PC-3 (cell line): ENCODE measurements at places on chromosomes 13 and 19. TPM values are rescaled to one million over a fixed set of nuclear protein-coding genes. Genes with fewer than 3 reads are reported as not detected.

The SIGLEC12 gene
- not detected in 2 replicates for total RNA-seq

The CARD8 gene
- total RNA-seq: 6.8 and 8.7 TPM in 2 replicates

The PSG3 gene
- total RNA-seq: not detected in 2 replicates

The ZNF583 gene
- 0.11 TPM in 1 of 2 replicates, not detected in the other for total RNA-seq

The GFY gene
- total RNA-seq: not detected in 2 replicates

The USHBP1 gene
- not detected in 2 replicates for total RNA-seq

The ETFB gene
- total RNA-seq: 249 and 320 TPM in 2 replicates

- DNase-seq: no peak
These were observed 6.1 kb upstream of the ADGRE5 start for GRCh38 chr19:14375055-14375581.

GRCh38 chr19:41436674-41436951 lies 3.1 kb downstream of the DMAC2 start:
- no peak for DNase-seq

DNA sequence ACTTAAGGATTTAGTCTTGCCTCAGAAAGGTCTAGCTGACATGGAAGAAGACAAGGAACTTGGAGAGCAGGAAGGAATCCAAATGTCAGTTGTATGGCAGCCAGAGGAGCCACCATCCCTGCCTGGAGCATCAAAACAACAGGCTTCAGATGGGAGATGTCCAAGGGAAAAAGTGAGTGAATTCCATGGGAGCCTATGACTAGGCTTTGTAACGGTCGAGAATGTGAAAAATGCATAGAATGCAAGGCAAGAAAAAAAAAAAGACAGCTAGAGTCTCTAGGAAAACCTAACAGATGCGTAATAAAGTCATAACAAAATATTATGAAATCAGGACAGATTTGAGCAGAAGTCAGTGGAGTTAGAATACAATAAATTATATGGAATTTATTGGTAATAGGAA lies 183.7 kb upstream of the LSM14A start:
- DNase-seq: no peak

- DNase-seq: peak; percentile 76
These were observed 24.9 kb upstream of the WDR18 start for GRCh38 chr19:958967-959855.

GRCh38 chr13:49652355-49653305 lies 24.3 kb downstream of the ARL11 start:
- peak; percentile 63 for DNase-seq

GRCh38 chr13:99376132-99376531 lies 68.9 kb upstream of the GPR183 start:
- DNase-seq: no peak

DNA sequence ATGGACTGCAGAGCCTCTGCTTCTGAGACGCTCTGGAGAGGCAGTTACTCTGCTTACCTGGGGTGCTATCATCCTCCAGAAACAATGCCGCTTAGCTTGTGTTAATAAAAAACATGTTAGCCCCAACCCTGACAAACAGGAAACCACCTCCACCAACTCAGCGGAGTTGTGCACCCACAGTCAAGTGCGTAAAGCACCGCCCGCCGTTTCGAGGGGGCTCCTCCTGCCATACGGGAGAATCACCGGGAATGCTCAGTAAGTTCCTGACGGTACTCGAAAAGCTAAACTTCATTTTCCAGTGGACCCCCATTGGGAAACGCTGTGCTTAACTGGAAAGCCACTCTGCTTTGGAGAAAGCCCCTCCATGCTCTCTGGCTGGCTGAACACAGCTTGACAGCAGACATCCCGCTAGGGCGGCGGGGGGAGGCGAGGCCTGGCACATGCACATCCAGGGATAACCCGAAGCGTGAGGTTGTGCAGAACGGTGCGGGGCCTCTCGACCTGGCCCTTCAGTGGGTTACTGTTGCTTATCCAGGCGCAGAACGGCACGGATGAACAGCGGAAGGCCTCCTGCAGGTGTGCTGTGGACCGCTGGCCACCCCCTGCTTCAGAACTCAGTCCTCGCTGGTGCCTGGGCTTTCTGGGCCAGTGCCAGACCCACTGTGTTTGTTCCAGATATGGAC lies 17.1 kb downstream of the GAS6 start:
- DNase-seq: no peak

DNA sequence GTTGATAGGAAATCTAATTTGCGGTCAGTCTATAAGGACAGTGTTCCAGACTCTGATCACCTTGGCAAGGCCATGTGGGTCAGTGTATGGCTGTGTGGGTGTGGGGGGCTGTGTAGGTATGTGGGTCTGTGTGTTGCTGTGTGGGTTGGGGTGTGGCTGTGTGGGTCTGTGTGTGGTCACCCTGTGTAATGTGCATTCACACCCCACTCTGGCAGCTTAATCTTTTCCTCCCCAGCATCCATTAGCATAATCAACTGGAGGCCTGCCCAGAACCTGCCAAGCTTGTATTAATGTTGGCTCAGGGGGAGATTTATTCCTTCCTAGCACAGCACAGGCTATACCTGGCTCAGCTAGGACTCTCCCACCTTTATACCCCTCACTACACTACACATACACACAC lies 203.2 kb downstream of the TUBA3C start:
- no peak for DNase-seq

DNA sequence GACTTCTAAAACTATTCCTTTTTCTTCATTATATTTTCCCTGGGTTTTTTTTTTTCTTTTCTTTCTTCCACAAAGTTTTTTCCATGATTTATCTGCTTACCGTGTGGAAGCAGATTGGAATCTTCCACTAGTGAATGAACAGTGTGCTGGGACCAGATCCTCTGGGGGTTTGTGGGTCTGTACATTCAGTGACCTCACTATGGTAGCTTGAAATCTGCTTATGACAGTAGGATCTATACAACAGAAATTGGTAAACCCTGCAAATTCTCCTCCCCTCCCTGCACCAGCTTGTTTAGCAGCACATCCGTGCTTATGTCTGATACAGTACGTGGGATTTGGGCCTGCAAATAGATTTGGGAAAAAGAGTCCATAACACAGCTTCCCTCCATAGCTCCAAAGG lies 26.0 kb upstream of the MAB21L1 start:
- DNase-seq: no peak

GRCh38 chr19:16336571-16336970 lies 11.9 kb downstream of the KLF2 start:
- no peak for DNase-seq
